ENCODE measurements at places on chromosomes 13 and 19.

DNA sequence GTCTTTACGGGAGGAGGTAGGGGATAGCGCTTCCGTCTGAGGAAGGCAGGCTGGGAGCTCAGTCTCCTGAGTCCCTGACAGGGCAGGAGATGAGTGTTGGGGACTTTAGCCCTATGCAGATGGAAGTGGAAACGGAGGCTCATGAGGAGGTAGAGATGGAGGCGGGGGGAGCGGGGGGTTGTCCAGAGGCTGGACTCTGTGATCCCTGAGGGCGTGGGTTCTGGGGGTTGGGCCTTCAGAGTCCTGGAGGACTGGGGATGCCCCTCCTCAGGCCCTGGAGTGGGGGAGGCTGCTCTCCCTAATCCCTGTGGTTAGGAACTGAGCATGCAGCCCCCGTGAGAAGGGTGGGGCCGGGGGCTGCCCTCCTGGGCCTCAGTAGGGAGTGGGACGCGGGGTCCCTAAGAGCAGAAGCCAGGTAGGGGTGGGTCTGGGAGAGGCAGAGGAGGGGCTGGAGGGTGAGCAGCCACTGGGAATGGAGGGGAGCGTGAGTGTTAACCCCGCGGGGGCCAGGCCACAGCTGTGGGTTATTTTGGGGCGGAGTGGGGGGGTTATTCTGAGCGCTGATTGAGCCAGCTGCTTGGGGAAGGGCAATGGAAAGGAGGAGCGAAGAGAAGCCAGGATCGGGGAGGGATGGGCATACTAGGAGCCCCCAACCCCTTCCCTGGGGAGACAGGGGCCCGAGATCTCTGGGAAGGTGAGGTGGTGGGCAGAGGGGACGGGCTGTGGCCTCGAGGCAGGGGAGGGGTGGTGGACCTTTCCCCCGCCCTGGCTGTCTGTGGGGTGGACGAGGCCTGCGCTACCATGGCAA, 2.8 kb downstream of the GRIN2D start:
- no peak for DNase-seq

GRCh38 chr19:47497821-47498520, 14.0 kb upstream of the KPTN start:
- no peak for DNase-seq

- no peak for DNase-seq
These were observed 1.7 kb upstream of the PLPP2 start for GRCh38 chr19:292951-293350.

- DNase-seq, result no peak
These were observed 32.7 kb upstream of the MATK start for GRCh38 chr19:3818918-3819317.

DNA sequence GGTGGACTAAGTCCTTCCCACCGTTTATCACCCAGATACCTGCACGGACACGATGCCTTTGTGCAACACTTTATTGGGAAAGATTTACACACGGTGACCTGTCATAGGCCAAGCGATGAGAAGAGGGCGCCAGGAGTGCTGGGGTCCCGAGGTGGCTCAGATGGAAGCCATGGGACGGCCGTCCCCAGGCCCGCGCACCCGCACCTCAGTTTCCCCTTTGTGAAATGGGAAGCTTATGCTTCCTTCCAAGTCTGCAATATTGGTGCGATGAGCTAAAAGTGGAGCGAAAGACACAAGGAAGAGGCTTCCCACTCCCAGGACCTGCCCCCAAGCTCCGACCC, 369 bp upstream of the TMC4 start:
- DNase-seq, result no peak

DNA sequence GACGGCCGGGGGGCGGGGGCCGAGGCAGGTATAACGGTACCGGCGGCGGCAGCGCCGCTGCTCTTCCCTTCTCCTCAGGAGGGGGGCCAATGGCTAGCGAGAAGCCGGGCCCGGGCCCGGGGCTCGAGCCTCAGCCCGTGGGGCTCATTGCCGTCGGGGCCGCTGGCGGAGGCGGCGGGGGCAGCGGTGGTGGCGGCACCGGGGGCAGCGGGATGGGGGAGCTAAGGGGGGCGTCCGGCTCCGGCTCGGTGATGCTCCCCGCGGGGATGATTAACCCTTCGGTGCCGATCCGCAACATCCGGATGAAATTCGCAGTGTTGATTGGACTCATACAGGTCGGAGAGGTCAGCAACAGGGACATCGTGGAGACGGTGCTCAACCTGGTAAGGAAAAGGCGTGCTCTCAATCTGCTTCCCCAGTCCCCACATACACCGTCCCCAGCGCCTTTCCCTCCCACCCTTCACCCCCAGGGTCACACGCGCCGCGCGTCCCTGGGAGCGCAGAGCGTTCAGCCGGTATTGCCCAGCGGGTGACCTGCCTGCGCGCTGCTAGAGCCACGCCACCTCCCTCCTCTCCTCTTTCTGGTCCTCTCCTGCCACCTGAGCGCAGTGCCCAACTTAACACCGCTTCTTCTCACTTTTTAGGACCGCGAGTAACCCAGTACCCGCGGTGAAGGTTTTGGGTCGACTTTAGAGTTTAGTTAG, 814 bp downstream of the NBEA start:
- DNase-seq, result no peak

GRCh38 chr19:34186205-34186604, 13.9 kb downstream of the LSM14A start:
- DNase-seq, result no peak

DNA sequence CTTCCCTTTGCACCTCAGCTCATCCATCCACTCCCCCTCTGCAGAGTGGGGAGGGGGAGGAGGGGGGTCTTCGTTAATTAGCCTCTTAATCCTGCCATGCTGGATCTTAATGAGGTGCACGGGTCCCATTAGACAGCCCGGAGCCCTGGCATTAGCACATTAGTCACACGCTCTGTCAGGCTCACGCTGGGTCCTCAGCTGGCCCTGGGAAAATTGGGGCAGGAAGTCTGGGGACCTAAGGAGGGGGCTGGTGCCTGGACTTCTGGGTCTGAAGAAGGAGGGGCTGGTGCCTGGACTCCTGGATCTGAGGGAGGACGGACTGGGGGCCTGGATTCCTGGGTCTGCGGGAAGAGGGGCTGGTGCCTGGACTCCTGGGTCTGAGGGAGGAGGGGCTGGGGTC, 444 bp upstream of the NCCRP1 start:
- no peak for DNase-seq

GRCh38 chr13:103469771-103470170, 403.6 kb upstream of the SLC10A2 start:
- DNase-seq, result no peak
